ACHN (cell line): ENCODE measurements at places on chromosomes 7 and 10.

GRCh38 chr7:64633401-64633800 lies 32.5 kb upstream of the ZNF107 start:
- DNase-seq: no peak

DNA sequence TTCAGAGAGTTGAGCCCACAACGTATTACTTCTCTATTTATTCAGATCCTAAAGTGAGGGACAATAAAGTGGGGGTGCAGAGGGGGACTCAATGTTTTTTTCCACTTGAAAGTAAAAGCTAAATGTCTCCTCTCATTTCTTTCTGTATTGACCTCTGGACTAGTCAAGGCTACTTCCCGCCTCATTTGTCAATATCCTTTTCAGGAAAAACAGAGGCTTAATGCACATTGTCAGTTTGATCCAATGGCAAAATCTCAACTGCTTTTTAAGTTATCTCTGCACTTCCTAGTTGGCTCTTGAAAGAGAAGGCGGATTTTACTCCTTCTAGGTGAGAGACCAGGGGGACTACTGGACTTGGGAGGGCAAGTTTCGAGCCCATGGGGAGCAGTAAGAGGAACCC lies 56.4 kb downstream of the HIPK2 start:
- DNase-seq: no peak

DNA sequence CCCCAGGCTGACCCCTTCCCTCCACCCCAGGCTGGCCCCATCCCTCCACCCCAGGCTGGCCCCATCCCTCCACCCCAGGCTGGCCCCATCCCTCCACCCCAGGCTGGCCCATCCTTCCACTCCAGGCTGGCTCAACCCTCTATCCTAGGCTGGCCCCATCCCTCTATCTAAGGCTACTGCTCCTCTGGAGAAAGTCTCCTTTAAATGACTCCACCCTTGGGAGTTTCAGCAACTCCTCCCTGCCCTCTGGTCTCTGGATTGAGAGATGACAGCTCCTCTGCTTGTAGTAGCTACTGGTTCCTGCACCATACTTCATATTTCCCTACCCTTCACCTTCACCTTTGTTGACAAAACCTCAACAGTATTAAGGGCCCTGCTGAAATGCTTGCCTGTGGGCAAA lies 8.5 kb downstream of the PRLHR start:
- no peak for DNase-seq

GRCh38 chr7:84224505-84224904 lies 29.9 kb upstream of the SEMA3A start:
- DNase-seq: no peak
